Esophagus squamous epithelium (tissue), 5 donors: ENCODE measurements at places on chromosomes 5 and 9.
A peak's percentile ranks its signal among the peaks of the same experiment; 100 is the strongest.

DNA sequence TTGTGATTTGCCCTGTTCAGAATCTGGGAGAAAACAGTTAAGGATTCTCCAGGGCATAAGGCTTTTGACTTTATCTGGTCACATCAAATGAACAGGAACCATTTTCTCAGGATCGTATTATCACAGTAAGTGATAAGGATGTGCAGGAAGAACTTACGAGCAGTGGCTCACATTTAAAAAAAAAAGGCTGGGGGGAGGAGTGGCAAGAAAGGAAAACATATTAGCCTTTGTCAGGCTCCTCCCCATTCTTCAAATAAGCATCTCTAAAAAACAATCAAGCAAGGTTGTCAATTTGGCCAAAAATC lies 234.3 kb upstream of the TMEM161B start:
- DNase-seq, result no peak
- no peaks in the 10 kb centered on the region for H3K4me1 ChIP-seq
- H3K27me3 ChIP-seq, result no peaks in the 10 kb centered on the region
- H3K36me3 ChIP-seq, result no peaks in the 10 kb centered on the region
- H3K27ac ChIP-seq, result no peak overlapping the region
- peak overlapping the region; percentile 45 for H3K4me3 ChIP-seq

GRCh38 chr5:163789870-163790269 lies 284.5 kb downstream of the MAT2B start:
- H3K27ac ChIP-seq, result no peak overlapping the region
- no peak overlapping the region for H3K4me3 ChIP-seq
- H3K36me3 ChIP-seq, result no peaks in the 10 kb centered on the region
- H3K4me1 ChIP-seq, result no peaks in the 10 kb centered on the region
- H3K27me3 ChIP-seq, result no peaks in the 10 kb centered on the region

GRCh38 chr5:130815246-130815645 lies 349.8 kb downstream of the HINT1 start:
- H3K27me3 ChIP-seq, result no peaks in the 10 kb centered on the region
- no peaks in the 10 kb centered on the region for H3K36me3 ChIP-seq
- no peak overlapping the region for H3K4me3 ChIP-seq
- no peak overlapping the region for H3K27ac ChIP-seq

- no peaks in the 10 kb centered on the region for H3K36me3 ChIP-seq
- H3K27ac ChIP-seq, result peak overlapping the region; percentile 67
- H3K4me1 ChIP-seq, result no peaks in the 10 kb centered on the region
- H3K27me3 ChIP-seq, result no peaks in the 10 kb centered on the region
- H3K4me3 ChIP-seq, result no peak overlapping the region
Measured at GRCh38 chr9:127166651-127167524, 44.5 kb upstream of the ANGPTL2 start.

GRCh38 chr9:112728401-112728800 lies 10.5 kb upstream of the INIP start:
- no peaks in the 10 kb centered on the region for H3K36me3 ChIP-seq
- H3K4me1 ChIP-seq, result no peaks in the 10 kb centered on the region
- no peaks in the 10 kb centered on the region for H3K27me3 ChIP-seq
- no peak overlapping the region for H3K4me3 ChIP-seq
- H3K27ac ChIP-seq, result no peak overlapping the region

GRCh38 chr9:79104951-79105350 lies 466.8 kb upstream of the TLE4 start:
- no peaks in the 10 kb centered on the region for H3K27me3 ChIP-seq
- H3K27ac ChIP-seq, result no peak overlapping the region
- H3K4me3 ChIP-seq, result no peak overlapping the region
- DNase-seq, result no peak
- no peaks in the 10 kb centered on the region for H3K36me3 ChIP-seq

GRCh38 chr9:4417578-4418325 lies 72.5 kb upstream of the SLC1A1 start:
- DNase-seq, result no peak
- no peak overlapping the region for H3K27ac ChIP-seq
- no peaks in the 10 kb centered on the region for H3K36me3 ChIP-seq

DNA sequence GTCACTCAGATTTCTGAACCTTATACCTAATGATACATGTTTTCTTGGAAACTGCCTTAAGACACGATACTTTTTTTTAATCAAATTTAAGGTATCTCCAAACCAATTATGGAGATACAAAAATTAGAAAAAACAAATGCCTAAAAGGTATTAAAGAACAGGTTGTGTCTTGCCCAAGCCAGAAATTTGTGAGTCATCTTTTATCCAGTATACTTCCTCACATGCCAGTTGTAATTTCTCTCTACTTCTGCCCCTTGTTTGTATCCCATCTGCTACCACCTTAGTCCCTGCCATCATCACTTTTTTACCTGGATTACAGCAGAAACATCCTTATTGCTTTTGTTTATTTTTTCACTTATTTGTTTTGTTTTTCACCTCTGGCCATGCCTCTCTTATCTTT lies 571.2 kb upstream of the DAB2 start:
- H3K36me3 ChIP-seq, result no peaks in the 10 kb centered on the region
- H3K27me3 ChIP-seq, result no peaks in the 10 kb centered on the region
- no peaks in the 10 kb centered on the region for H3K4me1 ChIP-seq
- H3K27ac ChIP-seq, result no peak overlapping the region

- H3K36me3 ChIP-seq, result no peaks in the 10 kb centered on the region
- DNase-seq, result no peak
- H3K4me3 ChIP-seq, result no peak overlapping the region
- peaks cover 5% of the 10 kb centered on the region for H3K4me1 ChIP-seq
- no peak overlapping the region for H3K27ac ChIP-seq
Measured at GRCh38 chr5:148792744-148793143, 33.7 kb upstream of the ADRB2 start.

GRCh38 chr5:157038568-157039187 lies 20.2 kb downstream of the HAVCR1 start:
- no peak for DNase-seq
- no peaks in the 10 kb centered on the region for H3K36me3 ChIP-seq
- no peaks in the 10 kb centered on the region for H3K27me3 ChIP-seq
- no peaks in the 10 kb centered on the region for H3K4me1 ChIP-seq

DNA sequence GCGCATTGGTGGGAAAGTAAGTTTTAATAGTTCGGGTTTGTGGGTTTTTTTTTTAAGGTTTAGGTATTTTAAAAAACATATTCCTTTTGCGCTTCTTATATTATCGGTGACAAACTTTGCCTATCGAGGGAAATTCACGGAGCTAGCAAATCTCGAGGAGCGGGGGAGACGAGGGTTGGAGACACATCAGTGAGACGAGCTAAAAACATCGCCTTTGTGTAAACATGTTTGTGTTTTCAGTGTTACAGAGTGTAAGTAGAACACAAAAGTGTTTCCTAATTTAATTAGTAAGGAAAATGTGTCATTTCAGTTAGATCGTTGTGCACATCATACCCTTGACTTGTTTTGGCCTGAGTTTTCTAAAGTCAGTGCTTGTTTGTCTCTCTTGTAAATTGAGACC lies 945 bp downstream of the BTF3 start:
- H3K27ac ChIP-seq, result peak overlapping the region; percentile 99
- H3K4me3 ChIP-seq, result peak overlapping the region; percentile 85
- H3K27me3 ChIP-seq, result no peaks in the 10 kb centered on the region
- no peaks in the 10 kb centered on the region for H3K36me3 ChIP-seq
- no peak for DNase-seq

GRCh38 chr5:158074992-158075769 lies 216.2 kb upstream of the CLINT1 start:
- peak overlapping the region; percentile 43 for H3K27ac ChIP-seq
- H3K27me3 ChIP-seq, result no peaks in the 10 kb centered on the region

DNA sequence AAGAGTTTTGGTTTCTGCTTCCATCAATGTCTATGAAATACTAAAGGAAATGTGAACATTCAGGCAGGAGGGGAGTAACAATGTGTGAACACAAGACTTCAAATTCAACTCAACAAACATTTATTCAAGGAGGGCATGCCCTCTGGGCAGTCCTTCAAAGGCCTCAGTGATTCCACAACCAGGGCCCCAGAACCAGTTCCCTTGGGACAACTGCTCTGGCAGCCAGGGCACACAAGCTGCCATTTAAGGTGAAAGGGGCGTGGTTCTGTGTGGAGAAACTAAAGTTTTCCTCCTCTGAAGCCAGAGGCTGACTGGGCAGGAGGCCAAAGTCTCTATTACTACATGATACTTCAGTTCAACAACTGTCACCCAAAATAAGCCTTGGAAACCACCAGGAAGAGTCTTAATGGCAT lies 3.2 kb downstream of the RBM18 start:
- no peak overlapping the region for H3K4me3 ChIP-seq
- H3K27me3 ChIP-seq, result no peaks in the 10 kb centered on the region
- no peak for DNase-seq
- H3K4me1 ChIP-seq, result peaks cover 22% of the 10 kb centered on the region

GRCh38 chr5:124074500-124074899 lies 562.5 kb downstream of the CSNK1G3 start:
- H3K36me3 ChIP-seq, result no peaks in the 10 kb centered on the region
- H3K4me1 ChIP-seq, result no peaks in the 10 kb centered on the region
- no peak for DNase-seq
- no peaks in the 10 kb centered on the region for H3K27me3 ChIP-seq
- no peak overlapping the region for H3K27ac ChIP-seq
- no peak overlapping the region for H3K4me3 ChIP-seq

- no peak overlapping the region for H3K4me3 ChIP-seq
- no peaks in the 10 kb centered on the region for H3K27me3 ChIP-seq
- no peak for DNase-seq
- no peak overlapping the region for H3K27ac ChIP-seq
- no peaks in the 10 kb centered on the region for H3K4me1 ChIP-seq
- H3K36me3 ChIP-seq, result no peaks in the 10 kb centered on the region
Measured at GRCh38 chr5:143938230-143938629, 126.3 kb downstream of the HMHB1 start.

GRCh38 chr9:129669141-129669718 lies 3.8 kb downstream of the PRRX2 start:
- DNase-seq, result no peak
- no peak overlapping the region for H3K27ac ChIP-seq
- no peak overlapping the region for H3K4me3 ChIP-seq
- peaks cover 14% of the 10 kb centered on the region for H3K4me1 ChIP-seq
- no peaks in the 10 kb centered on the region for H3K27me3 ChIP-seq

DNA sequence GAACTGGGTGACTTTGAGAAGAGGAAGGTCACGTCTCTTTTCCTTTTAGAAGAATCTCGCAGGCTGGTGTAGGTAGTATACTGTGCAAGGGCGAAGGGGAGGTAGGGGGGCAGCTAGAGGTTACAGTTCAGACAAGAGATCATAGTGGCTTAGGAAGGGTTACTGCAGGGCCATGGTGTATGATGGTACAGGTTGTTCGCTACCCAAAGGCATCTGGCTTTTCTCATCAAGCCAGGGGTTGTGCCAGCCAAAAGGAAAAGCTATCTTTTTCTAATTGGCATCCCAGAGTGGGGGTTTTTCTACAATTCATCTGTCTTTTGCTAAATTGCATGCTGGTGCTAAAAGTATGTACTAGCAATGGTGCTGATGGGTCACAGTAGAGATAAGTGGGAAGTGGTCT lies 22.8 kb downstream of the MAMDC2 start:
- H3K27me3 ChIP-seq, result no peaks in the 10 kb centered on the region
- H3K4me3 ChIP-seq, result no peak overlapping the region
- DNase-seq, result no peak
- H3K4me1 ChIP-seq, result no peaks in the 10 kb centered on the region
- H3K36me3 ChIP-seq, result no peaks in the 10 kb centered on the region
- peak overlapping the region; percentile 90 for H3K27ac ChIP-seq

DNA sequence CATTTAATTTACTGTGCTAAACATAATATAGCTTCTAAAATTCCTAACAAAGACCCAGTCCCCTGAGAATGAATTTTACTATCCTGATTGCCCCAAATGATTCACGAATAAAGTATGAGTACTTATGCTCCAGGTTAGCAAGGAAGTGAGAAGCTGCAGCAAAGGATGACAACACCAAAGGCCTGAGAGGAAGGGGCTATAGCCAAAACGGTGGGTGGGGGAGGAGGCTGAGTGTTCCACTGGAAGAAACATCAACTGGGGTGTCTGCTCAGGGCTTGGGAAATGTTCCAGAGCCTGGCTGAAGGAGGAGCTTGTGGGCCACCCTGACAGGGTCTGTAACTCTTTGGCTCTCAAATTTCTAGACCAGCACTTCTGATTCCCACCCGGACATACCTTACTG lies 157.3 kb downstream of the ADAMTS12 start:
- no peaks in the 10 kb centered on the region for H3K36me3 ChIP-seq
- no peaks in the 10 kb centered on the region for H3K4me1 ChIP-seq
- no peak overlapping the region for H3K4me3 ChIP-seq
- H3K27ac ChIP-seq, result no peak overlapping the region

GRCh38 chr5:74327339-74327685 lies 313.2 kb downstream of the ENC1 start:
- no peak for DNase-seq
- H3K36me3 ChIP-seq, result no peaks in the 10 kb centered on the region
- no peaks in the 10 kb centered on the region for H3K4me1 ChIP-seq
- no peak overlapping the region for H3K4me3 ChIP-seq

DNA sequence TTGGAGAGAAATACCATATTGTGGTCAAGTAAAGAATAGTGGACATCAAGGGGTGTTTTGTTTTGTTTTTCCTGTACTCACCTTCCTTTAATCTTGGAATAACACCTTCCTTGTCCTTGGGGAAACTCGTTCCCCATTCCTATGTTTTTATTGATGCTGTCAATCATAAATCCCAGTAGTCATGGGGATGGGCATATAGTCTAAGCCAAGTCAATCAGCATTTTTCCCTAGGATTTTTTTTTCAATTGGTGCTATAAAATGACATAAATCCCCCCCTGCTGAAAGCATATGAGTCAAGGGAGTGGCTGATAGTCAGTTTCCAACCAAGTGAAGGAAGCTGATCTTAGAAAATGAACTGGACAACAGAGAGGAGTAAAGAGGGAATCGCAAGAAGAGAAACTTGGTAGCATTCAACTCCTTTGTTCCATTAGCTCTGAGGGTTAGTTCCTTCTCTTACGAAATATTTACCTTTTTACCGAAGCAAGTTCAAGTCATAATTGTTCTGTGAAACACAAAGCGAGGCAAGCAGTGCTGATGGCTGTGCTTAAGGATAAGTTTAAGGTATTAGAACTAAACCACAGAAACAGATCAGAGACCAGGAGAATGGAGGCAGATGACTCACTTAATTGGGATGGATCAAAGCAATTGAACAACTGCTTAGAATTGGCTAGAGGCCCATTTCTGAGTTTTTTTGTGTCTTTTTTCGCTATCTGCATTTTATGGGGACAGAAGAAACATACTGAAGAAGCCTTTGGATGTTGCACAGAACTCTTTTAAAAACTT lies 218.6 kb downstream of the SEMA6A start:
- no peaks in the 10 kb centered on the region for H3K36me3 ChIP-seq
- H3K4me1 ChIP-seq, result peaks cover 7% of the 10 kb centered on the region
- H3K27me3 ChIP-seq, result no peaks in the 10 kb centered on the region
- DNase-seq, result no peak
- no peak overlapping the region for H3K27ac ChIP-seq
